Activated naive CD4-positive, alpha-beta T cell (primary cell): ENCODE measurements at places on chromosomes 3 and 15.

DNA sequence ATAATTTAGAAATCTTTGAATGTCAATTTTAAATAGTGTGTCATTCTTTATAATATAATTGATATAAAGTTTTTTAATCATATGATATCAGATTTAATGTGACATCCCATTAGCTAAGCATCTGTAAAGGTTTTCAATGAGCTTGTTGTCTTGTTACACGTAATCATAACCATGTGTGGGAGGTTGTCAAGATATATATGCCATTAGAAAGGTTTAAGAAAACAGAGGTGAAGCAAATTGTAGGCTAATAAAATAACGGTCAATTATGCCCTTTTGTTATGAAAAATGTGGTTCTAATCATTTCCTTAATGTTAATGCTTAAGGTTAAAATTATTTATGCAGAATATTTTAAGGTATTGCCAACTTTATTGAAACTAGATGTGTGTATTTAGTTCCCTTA, 56.3 kb downstream of the RSRC1 start:
- no peak for DNase-seq

- no peak for DNase-seq
Measured at GRCh38 chr3:9229879-9230278, 19.6 kb downstream of the SRGAP3 start.

DNA sequence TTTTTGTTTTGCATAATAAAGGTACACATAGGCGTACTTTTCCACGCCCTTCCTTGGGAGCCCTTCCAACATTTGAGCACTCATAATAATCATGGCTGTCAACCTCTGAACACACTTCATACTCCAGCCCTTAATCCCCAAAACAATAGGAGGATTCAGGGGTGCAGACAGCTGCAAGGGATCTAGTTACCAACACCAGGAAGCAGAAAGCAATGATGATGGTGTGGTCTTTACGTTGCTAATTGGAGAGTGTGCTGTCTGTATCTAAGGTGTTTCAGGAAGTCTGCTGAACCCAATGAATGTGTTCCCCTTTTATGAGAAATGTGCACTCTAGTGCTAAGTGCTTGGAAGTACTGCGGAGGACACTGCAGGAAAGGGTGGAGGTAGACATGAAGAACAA, 60.3 kb upstream of the PDZRN3 start:
- no peak for DNase-seq

- no peak for DNase-seq
Measured at GRCh38 chr15:57146506-57147201, 228.2 kb downstream of the TCF12 start.

DNA sequence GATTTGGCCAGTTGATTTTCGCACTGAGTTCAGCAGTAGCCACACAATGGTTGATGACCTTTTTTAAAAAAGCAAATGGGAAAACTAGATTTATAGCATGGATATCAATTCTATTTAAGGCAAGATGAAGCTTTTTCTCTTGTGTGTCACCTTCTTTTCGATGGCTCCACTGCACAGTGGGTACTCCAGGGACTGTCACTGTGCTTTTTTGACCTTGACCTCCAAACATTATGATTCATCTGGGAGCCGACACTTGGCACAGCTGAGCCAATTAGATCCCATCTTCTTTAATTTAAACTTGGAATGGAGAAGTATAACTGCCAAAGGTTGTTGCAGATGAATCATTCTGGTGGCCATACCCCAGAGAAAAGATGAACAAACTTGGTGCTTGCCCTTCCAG, 367.3 kb downstream of the EPHA6 start:
- no peak for DNase-seq

DNA sequence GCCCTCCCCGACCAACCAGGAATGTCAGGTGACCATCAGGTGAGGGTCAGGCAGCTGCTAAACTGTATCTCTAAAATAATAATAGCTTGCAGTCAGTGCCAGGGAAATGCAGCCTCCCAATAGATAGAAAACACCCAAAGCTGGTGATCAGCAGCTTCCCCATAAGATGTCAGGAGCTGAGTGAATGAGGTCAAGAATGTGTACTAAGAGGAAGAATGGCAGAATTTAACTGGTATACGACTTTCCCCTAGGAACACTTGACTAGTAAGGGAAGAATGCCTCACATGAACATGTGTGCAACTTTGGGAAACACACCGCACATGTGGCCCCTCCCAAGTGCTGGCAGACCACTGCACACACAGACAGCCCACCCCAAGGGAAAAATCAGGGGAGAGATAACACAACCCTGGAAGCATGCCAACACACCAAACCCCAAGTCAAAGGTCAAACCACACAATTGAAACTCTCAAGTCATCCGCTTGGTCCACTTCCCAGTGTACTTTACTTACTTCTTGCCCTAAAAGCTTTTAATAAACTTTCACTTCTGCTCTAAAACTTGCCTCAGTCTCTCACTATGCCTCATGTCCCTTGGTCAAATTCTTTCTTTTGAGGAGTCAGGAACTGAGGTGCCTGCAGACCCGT, 806.5 kb downstream of the OTOL1 start:
- no peak for DNase-seq

- DNase-seq: no peak
Measured at GRCh38 chr15:52527911-52528563, 643 bp downstream of the MYO5A start.

- DNase-seq: no peak
Measured at GRCh38 chr15:69604072-69604411, 151.4 kb downstream of the RPLP1 start.

DNA sequence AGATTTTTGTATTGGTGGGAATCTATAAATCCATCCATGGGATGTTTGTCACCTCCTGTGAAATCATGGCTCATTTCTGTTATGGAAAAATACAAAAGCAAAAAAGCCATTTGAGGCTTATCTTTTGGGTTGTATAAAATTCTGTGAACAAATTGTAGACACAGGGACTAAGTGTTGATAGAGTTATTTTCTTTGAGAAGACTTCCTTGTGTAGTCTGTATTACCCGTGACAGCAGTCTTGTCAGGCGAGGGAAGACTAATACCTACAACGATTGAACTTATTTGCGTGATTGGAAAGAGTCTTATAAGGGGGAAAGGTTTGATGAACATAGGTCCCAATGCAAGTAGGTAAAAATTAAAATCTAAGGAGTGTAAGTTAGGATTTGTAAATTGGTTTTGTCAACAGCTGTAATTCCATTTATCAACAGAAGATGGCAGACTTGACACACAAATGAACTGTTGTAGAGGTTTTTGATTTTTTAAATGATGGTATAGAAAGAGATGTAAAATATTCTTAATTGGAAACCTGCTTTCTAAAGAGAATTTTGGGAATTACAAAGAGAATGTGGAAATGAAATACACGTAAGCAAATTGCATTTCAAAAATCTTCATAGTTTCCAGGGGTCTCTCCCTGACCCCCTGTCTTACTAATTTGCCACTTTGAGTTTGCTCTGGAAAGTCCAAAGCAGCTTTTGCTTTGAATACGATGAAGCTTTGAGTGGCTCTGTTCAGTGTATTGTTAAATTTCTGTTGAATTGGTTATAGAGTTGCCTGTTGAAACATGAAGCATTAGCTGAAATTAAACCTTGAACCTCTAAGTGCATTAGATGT, 33.2 kb downstream of the SLC25A26 start:
- no peak for DNase-seq

DNA sequence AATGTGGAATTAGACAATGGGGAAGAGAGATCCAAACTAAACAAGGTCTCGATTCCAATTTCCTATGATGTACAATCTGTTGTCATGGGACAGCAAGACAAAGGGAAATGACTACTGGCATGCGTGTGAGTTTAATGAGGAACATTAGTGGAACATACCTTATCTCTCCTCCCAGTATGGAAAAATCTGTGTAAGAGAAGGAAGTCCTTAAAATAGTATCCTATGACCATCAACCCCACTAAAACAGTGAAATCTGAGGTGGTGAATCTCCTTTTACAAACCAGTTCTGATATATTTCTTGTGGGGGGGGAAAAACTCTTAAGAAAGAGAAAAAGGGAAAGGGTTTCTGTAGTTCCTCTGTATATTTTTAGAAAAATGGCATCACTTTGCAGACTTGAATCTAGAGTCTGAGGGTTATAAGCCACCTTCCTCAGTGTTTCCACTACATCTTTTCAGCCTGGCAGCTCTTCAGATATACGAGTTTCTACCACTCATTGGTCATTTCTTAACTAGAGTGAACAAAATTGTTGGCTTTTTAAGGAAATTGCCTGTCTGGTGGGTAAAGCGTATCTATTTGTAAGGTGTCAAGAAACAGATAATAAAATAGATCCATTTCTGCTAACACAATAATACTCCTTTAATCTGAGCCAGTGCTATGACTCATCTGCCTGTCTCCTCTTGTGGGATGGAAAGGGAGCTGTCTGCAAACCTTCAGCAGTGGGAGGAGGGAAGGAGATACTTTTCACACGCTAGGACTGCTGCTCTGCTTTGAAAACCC, 3.0 kb upstream of the TNFAIP8L3 start:
- DNase-seq: no peak

DNA sequence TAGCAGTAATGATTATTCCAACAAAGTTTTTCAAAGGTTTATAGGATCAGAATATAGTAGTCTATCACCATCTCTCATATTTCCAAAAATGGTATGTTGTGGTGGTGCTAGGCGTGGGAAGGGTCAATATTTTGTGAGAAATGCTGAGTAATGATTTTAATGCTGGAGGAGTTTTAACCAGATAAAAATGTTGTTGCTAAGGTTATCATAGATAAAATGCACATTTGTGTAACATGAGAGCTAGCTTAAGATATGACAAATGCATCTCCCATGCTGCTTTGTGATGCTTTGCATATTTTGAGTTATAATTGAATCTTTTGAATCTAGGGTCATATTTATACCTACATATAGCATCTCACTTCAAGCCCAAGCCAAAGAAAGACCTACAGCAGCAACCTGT, 103.9 kb upstream of the ROBO1 start:
- DNase-seq: no peak

DNA sequence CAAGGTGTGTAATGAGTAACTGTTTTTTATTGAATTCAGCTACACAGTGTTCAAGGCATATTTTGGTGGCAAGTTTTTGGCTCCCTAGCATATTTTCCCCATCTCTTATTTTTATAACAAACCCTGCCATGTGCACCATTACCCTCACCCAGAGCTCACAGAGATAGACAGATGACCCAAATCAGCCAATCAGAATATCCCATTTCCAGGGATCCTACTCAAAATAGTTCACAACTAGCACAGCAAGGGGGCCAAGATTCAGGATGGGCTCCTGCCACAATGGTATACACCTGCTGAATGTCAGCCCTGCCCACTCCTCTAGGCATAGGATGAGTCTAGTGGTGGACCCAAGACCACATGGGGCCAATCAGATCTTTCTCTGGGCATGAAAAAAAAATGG, 78.8 kb upstream of the SETMAR start:
- DNase-seq: no peak

DNA sequence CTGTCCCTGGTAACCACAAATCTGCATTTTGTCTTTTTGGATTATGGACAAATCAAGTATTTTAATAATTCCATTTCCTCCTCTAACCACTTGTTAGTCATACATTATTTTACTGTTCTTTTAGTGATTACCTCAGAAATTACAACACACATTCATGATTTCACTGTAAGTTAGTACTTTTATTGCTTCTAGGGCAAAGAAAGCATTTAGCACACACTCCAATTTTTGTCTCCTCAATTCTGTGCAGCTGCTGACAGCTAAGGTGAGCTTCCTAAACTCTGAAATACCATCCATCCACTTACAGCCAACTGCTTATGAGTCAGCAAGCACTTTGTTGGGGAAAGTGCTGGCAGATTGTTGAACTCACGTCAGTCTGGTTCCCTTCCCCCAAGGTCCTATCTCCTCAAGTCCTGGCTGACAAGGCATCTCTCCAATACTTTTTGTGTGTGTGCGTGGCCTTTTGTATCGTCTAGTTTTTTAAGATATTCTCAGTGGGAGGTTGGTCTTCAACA, 49.4 kb upstream of the TNFAIP8L3 start:
- DNase-seq: no peak

- DNase-seq: no peak
Measured at GRCh38 chr3:39113291-39113690, 5.8 kb downstream of the TTC21A start.

DNA sequence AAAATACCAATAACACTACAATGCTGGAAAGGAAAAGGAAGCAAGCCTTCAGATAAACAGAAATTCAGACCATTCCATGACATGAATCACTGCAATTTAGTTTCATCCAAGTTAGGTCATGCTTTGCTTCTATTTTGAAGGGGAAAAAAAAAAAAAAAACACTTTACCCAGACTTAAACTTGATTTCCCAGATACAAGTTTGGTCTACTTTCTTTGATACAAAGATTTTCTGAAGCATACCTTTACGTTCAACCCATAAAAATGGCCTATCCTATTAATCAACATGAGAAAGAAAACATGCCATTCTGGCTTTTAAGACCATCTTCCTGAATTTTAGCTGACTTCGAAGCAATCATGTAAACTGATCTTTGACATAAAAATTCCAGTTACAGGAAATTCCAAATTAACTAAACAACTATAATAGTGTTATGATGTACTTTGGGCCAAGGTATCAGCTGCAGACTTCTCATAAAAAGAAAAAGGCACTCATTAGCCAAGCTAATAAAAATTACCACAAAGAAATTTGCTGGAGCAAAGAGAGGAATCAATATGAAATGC, 12.6 kb downstream of the OSBPL10 start:
- DNase-seq: no peak

DNA sequence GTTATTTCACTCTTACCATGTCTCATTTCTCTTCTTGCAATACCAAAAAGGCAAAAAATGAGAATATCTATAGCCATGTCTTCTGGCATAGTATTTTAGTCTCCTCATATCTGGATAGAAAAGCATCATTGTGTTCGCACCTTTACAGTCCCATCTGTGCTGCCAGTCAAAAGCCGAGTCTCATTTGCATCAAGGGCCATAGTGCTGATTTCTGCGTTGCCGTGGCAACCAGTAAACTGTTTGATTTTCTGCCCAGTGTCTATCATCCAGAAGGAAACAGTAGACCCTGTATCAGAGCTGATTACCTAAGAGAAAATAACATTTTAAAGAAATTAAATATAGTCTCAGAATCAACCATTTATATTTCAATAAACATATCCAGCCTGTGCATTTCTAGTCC, 86.1 kb upstream of the SERPINI2 start:
- no peak for DNase-seq

- no peak for DNase-seq
Measured at GRCh38 chr3:64384561-64384960, 159.3 kb upstream of the PRICKLE2 start.

GRCh38 chr3:12838179-12838965, 3.0 kb downstream of the RPL32 start:
- no peak for DNase-seq

- DNase-seq: no peak
Measured at GRCh38 chr3:8366219-8366810, 135.3 kb upstream of the LMCD1 start.

DNA sequence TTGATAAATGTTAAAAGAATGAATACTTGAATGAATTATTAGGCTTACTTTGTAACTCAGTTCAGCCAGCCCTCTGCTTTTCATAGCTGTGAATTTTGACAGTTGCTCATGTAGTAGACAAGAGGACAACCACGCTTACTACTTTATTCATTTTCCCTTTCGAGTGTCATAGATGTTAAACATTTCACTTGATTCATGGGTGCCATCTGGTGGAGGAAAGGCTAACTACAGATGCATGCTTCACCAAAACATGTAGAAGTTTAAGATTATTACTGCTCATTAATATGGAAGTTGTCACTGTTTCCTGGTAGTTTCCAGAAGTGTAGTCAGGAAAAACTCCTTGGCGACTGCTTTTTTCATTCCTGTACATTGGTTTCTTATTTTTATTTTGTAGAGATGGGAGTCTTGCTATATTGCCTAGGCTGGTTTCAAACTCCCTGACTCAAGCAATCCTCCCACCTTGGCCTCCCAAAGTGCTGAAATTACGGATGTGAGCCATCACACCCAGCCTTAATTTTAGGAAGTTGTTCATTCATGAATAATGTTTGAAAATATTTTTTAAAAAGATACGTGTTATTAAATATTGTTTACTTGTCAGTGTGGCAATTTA, 163.2 kb downstream of the B3GALNT1 start:
- no peak for DNase-seq
